Renal pelvis (tissue), 12 donors: ENCODE measurements at places on chromosomes 7 and 10. TPM values are rescaled to one million over a fixed set of nuclear protein-coding genes. Genes with fewer than 3 reads are reported as not detected.

The OPN4 gene
- not detected for polyA plus RNA-seq

- no peak for DNase-seq
Measured at GRCh38 chr10:11260170-11260569, 242.5 kb downstream of the CELF2 start.

DNA sequence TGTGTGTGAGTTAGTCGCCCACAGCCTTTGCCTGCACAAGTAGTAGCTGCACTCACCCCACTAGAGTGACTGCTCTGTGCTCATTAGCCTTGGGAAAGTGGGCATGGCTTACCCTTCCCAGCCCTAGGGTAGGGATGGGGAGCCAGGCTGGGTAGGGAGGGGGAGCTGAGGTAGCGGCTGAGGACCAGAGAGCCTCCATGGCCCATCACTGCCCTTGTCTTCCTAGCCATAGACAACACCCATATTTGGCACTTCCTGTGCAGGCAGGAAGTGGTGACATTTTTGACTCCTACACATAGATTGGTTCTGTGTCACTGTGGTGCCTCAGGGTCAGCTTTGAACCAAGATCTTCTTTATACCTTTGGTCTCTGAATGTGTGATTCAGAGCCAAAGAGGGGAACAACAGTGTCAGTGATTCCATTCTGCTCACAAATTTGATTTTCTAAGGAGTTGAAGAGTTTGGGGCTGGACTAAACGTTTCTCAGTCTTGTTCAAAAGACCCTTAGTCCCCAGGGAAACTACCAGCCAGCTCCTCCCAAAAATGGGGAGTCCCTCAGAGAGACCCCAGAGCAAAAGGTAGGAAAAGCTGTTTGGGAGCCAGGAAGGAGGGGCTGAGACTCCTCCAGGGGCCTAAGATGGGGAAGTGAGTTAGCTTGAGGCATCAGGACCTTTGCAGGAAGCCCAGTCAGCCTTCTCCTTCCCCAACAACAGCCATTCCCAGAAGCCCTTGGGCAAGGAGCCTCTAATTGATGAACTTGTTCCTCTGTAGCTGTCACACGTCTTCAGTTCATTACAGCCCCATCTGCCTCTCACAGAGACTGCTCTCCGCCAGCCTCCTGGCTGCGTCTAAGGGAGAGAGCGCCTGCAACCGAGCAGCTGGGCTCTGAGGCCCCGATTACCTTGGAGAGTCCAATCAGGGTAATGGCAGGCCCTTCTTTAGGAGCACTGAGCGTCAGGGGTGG, 135.0 kb downstream of the CDH23 start:
- no peak for DNase-seq

- DNase-seq, result peak; percentile 65
Measured at GRCh38 chr7:140539461-140539860, 60.2 kb upstream of the MKRN1 start.

The PLEKHS1 gene
- polyA plus RNA-seq, result 0.29 TPM

The SPDYE11 gene
- 0.41 TPM for polyA plus RNA-seq

The UTF1 gene
- not detected for polyA plus RNA-seq

The MACC1 gene
- polyA plus RNA-seq, result 8.6 TPM

GRCh38 chr10:132910901-132911785, 31.2 kb downstream of the CFAP46 start:
- peak; percentile 50 for DNase-seq

The CYP3A5 gene
- 1.5 TPM for polyA plus RNA-seq

The TNS3 gene
- 94.7 TPM for polyA plus RNA-seq

The METTL27 gene
- 8.8 TPM for polyA plus RNA-seq

DNA sequence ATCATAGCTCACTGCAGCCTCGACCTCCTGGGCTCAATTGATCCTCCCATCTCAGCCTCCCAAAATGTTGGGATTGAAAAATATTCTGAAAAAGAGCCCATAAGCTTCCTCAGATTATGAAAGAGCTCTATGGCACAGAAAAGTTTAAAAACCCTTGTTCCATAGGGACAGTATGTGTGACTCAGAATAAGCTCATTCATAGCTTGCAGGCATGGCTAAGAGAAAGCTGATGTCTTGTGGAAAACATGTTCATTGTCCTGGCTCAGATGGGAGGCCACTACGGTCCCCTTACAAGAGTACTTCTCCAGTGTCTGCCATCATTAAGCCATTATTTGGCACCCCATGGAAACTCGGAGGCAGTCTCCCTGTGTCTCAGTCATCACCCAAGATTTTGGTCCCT, 64.0 kb downstream of the CCDC3 start:
- no peak for DNase-seq

GRCh38 chr10:29414501-29414900, 125.6 kb downstream of the LYZL1 start:
- DNase-seq, result no peak

The LRRC18 gene
- not detected for polyA plus RNA-seq

- DNase-seq, result peak; percentile 80
Measured at GRCh38 chr10:77173615-77174461, 463.8 kb downstream of the KCNMA1 start.

The PFKFB3 gene
- 43.8 TPM for polyA plus RNA-seq

DNA sequence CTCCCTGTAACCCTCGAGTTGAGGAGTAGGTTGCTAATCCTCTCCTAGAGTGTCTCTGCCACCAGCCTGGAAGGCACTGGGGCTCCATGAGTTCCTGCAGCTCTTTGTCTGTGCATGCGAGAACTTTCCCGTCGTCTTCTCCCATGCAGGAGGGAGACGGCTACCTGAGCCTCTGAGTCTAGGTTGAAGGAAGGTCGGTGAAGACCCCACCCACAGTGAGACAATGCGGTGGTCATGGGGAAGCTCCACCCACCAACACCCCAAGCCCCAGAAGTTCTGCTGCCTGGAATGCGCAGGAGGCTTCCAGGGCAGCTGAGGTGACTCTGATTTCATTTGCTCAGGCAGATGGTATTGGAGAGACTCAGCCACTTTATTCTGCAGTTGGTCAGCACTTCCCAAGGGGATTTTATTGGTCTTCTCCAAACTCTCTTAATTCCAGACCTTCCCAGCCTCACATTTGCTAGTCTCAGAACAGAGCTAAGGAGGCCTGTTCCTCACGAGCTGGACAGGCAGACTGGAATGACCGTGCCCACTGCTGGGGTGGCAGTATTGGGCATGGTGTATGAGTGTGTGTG, 36.5 kb downstream of the PTPRE start:
- no peak for DNase-seq

- DNase-seq, result peak; percentile 69
Measured at GRCh38 chr10:76086761-76087639, 655.6 kb downstream of the LRMDA start.

DNA sequence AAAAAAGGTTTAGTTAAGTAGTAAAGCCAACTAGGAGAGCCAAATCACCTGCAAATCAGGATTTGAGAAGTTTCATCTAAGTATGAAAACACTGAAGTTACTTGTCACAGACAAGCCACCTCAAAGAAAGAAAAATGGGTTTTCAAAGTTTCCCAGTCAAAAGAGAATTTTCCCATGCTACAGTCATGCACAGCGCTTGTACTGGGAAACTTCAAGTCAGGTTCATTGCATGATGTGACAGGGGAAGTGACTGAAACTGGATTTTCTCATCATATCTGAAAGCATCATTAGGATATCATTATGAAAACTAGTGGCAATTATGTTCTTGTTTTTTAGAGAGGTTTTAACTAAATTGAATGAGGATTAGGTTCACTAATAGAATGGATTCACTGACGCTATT, 167.0 kb downstream of the SGMS1 start:
- DNase-seq, result no peak

DNA sequence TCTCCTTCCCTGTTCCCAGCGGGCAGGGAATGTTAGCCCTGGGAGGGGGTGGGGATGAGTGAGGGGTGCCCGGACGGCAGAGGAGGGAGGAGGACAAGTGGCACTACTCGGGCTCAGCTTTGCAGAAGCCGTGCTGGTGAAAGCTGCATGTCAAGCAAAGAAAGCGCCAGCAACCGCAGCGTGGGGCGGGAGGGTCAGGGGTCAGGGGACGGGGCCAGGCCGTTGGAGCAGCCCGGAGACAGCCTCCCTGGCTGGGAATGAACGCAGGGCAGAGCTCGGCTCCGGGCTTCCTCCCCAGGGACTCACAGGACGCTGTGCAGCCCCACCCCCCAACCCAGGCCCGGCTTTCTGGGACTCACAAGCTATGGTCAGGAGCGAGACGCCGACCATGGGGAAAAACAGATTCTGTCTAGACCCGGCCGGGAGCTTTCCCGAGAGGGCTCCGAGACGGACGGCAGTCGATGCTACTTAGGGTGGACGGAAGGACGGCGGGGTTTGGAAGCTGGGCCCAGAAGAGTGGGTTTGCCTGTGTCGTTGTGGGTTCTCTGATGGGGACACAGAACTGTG, 113.4 kb downstream of the VIPR2 start:
- DNase-seq, result no peak

DNA sequence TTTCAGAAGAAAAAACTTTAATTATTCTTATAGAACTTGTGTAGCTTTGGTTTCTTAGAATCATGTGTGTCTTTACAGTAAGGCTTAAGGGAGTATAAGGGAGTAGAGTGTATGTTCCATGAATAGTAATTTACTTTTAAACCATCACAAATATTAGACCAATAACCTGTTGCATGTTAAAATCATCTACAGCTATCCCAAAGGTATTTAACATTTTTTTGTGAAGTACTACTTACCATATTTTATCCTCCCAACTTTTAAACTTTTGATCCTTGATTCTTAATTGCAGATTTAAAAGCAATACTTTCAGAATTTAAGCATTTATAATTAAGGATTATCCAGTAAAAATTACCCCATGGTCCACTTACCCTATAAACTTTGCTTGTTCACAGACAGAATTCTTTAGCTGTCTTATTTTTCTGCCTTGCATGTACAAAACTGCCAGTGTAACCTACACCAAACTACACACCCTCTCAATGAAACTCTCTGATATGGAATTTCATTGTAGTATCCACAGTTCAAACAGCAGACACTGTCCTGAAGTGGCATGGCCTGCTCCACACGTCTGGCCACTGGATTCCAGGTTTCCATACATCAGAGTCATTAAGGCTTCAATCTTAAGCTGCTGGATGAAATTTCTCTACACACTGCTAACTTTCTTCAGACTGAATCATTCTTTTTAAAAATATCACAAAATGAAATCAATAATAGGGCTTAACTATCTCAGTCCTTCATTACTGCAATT, 5.8 kb downstream of the GLI3 start:
- no peak for DNase-seq

The RET gene
- polyA plus RNA-seq, result 21.3 TPM

The CUZD1 gene
- 1.7 TPM for polyA plus RNA-seq
